ENCODE measurements at places on chromosomes 7 and 10. TPM values are rescaled to one million over a fixed set of nuclear protein-coding genes. Genes with fewer than 3 reads are reported as not detected.

Gene BBS9
- 10.8 TPM for total RNA-seq

Gene FMC1
- total RNA-seq, result 7.8 TPM

Gene TAC1
- total RNA-seq, result 3.2 TPM

Gene SYT15B
- not detected for total RNA-seq

Data from activated T-cell treated with anti-CD3 and anti-CD28 coated beads, Interleukin-2, amount 50 U/mL, for 72 hours (primary cell).